ENCODE measurements at places on chromosomes 4 and X.

DNA sequence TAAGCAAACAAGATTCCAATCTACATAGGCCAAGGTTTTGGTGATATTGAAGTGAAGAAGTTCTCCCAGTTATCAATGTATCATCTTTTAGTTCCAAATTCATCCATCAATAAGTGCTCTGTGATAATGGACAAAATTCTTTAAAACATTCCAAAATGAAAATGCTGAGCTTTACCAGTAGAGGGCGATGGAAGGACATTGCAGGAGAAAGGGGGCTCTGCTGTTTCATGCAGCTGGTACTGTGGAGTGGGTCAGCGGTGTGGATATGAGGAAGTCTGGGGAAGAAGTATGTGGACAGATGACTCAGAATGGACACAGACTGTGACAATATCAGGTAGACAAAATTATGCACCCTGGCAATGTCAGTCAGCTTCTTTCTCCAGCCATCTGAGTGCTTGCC, 46.6 kb upstream of the HS6ST2 start:
- H3K4me3 ChIP-seq: no peak overlapping the region
- no peaks in the 10 kb centered on the region for H3K36me3 ChIP-seq
- H3K4me1 ChIP-seq: no peaks in the 10 kb centered on the region

DNA sequence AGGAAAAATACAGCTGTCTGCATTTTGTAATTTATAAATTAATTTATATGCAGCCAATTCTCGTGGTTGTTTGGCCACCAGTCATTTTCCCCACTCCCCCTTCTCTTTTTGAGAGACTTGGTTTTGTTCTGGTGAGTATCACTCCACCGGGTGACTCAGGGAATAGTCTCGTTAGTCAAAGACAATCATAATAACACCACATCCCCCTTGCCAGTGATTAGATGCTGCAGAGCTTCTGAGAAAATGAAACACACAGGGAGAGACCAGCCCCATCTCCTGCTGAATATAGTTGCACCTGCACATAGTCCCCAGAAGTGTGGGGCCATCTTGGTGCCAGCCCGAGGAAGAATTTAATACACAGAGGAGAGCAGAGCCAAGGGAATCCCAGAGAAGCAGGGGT, 8.0 kb upstream of the FNIP2 start:
- peaks cover 16% of the 10 kb centered on the region for H3K27me3 ChIP-seq
- no peak overlapping the region for H3K4me3 ChIP-seq
- H3K27ac ChIP-seq: no peak overlapping the region

- H3K27me3 ChIP-seq: peaks cover 8% of the 10 kb centered on the region
- peaks cover 6% of the 10 kb centered on the region for H3K4me1 ChIP-seq
- no peaks in the 10 kb centered on the region for H3K36me3 ChIP-seq
- no peak for DNase-seq
- H3K4me3 ChIP-seq: no peak overlapping the region
Observed at GRCh38 chrX:129649268-129650182, 5.2 kb downstream of the APLN start.

DNA sequence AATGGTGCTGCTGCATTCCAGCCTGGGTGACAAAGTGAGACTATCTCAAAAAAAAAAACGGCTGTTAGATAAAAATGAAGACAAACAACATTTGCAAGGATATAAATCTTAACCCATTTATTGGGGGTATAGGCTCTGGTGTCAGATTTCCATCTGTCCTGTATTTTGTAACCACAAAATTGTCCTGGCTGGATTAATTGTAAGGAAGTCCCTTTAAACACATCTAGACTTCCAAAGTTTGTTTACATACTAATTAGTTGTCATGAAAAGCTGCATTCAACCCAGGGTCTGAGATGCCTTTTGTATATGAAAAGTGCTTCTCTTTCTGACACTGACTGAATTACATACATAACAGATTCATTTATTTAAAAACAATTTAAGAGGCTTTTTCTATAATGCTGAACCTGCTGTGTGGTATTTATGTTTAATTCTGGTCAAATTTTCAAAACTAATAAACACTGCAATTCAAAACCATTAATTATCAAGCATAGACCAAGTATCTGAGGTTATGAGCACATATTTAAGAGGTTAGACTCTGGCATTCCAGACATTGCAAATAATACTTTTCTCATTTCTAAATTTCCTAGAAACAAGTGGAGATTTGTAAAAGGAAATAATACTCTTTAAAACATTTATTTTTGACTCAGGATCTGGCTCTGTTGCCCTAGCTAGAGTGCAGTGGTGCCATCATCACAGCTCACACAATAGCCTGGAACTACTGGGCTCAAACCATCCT, 17.5 kb upstream of the UGDH start:
- DNase-seq: no peak
- no peak overlapping the region for H3K4me3 ChIP-seq
- no peak overlapping the region for H3K27ac ChIP-seq
- no peaks in the 10 kb centered on the region for H3K27me3 ChIP-seq

GRCh38 chr4:20532116-20532790, 168.0 kb upstream of the PACRGL start:
- no peak for DNase-seq
- no peak overlapping the region for H3K27ac ChIP-seq
- no peaks in the 10 kb centered on the region for H3K27me3 ChIP-seq
- no peaks in the 10 kb centered on the region for H3K36me3 ChIP-seq
- no peaks in the 10 kb centered on the region for H3K4me1 ChIP-seq

GRCh38 chrX:87392369-87392768, 125.2 kb upstream of the KLHL4 start:
- H3K4me1 ChIP-seq: no peaks in the 10 kb centered on the region
- H3K36me3 ChIP-seq: no peaks in the 10 kb centered on the region
- DNase-seq: no peak
- no peak overlapping the region for H3K27ac ChIP-seq
- H3K4me3 ChIP-seq: no peak overlapping the region

- no peak for DNase-seq
- peaks cover 86% of the 10 kb centered on the region for H3K36me3 ChIP-seq
- H3K27ac ChIP-seq: no peak overlapping the region
- no peaks in the 10 kb centered on the region for H3K27me3 ChIP-seq
- H3K4me1 ChIP-seq: no peaks in the 10 kb centered on the region
Observed at GRCh38 chr4:182893047-182893446, 24.1 kb downstream of the DCTD start.

DNA sequence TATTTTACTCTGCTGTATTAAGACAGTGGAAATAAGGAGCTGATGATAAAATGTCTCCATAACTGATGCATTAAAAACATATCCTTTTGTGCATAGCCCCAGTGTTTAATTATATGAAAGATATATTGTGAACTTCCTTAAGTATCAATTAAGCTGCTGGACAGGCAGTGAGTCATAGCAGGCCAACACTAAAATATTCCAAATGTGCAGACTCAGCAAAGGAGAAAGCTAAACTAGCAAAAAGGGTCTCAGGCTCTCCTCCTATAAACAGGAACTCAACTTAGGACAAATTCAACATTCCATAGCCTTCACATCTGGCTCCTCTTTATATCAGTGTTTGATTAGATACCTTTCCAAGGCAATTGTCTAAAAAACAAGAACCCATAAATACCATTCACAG, 15.6 kb downstream of the TNMD start:
- DNase-seq: no peak
- no peak overlapping the region for H3K4me3 ChIP-seq
- H3K4me1 ChIP-seq: peaks cover 5% of the 10 kb centered on the region
- no peak overlapping the region for H3K27ac ChIP-seq
- H3K27me3 ChIP-seq: peaks cover 8% of the 10 kb centered on the region

GRCh38 chr4:55251896-55252295, 94.1 kb upstream of the SRD5A3 start:
- H3K4me3 ChIP-seq: no peak overlapping the region
- H3K4me1 ChIP-seq: no peaks in the 10 kb centered on the region
- DNase-seq: no peak
- H3K36me3 ChIP-seq: no peaks in the 10 kb centered on the region

GRCh38 chr4:8282134-8282641, 12.6 kb downstream of the HTRA3 start:
- H3K4me3 ChIP-seq: no peak overlapping the region
- no peaks in the 10 kb centered on the region for H3K36me3 ChIP-seq
- no peak overlapping the region for H3K27ac ChIP-seq
- DNase-seq: no peak
- H3K27me3 ChIP-seq: peaks cover 2% of the 10 kb centered on the region

DNA sequence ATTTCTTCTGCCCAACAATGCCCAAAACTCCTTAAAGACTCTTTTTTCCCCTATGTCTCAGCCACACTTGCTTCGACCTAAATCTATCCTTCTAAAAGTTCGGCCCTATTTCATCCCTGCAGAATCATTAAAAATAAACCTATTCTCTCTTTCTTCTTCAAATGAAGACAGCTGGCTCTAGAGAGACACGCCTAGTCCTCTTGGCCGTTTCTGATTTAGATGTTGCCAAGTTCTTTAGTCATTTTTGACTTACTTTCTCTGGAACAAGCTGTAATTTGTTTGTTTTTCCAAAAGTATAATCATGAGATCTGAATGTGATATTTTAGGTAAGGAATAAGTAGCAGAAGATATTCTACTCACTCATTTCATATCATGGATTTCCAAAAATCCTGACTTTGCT, 211.6 kb downstream of the CENPC start:
- no peak overlapping the region for H3K27ac ChIP-seq
- no peaks in the 10 kb centered on the region for H3K36me3 ChIP-seq
- H3K4me1 ChIP-seq: no peaks in the 10 kb centered on the region
- peaks cover 16% of the 10 kb centered on the region for H3K27me3 ChIP-seq
- DNase-seq: no peak
- no peak overlapping the region for H3K4me3 ChIP-seq

DNA sequence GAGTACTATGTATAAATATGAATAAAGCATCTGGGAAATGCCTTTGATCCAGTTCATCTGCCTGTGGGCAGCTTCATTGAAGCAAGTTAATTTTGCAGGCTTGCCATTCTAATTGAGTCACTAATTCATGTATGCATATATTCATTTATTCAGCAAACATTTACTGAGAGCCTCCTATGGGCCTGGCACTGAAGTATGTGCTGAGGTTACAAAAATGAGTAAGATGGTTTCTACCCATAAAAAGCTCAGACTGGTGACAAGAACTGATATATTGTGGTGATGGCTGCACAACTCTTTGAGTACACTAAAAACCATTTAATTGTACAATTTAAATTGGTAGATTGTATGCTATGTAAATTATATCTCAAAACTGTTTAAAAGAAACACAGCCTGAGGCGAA, 1.1 kb upstream of the MRPL1 start:
- H3K36me3 ChIP-seq: peaks cover 21% of the 10 kb centered on the region
- H3K4me1 ChIP-seq: peaks cover 75% of the 10 kb centered on the region
- peak overlapping the region; percentile 95 for H3K4me3 ChIP-seq
- peak overlapping the region; percentile 100 for H3K27ac ChIP-seq
- H3K27me3 ChIP-seq: peaks cover 3% of the 10 kb centered on the region
- DNase-seq: no peak

Data from activated naive CD8-positive, alpha-beta T cell treated with anti-CD3 and anti-CD28 coated beads, Interleukin-2, amount 50 U/mL, for 24 hours (primary cell).